NCI-H82 (cell line): ENCODE measurements at places on chromosomes 1 and 21.

DNA sequence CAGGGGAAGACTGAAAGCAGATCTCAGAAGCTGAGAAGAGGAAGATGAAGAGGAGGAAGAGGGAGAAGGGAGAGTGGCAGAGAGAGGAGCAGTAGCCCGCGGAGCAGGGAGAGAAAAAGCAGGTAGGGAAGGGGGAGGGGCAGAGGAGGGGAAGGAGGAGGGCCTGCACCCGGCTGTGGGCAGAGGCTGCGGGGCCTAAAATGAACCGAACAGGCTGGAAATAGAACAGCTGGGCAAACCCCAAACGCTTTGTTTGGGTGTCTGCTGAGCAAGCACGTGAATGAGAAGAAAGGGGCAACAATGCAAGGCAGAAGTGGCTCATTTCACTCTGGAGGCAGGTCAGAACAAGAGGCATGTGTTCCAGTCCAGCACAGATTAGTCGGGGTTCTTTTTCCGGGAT, 33.5 kb downstream of the KCNC4 start:
- peak; percentile 58 for DNase-seq

DNA sequence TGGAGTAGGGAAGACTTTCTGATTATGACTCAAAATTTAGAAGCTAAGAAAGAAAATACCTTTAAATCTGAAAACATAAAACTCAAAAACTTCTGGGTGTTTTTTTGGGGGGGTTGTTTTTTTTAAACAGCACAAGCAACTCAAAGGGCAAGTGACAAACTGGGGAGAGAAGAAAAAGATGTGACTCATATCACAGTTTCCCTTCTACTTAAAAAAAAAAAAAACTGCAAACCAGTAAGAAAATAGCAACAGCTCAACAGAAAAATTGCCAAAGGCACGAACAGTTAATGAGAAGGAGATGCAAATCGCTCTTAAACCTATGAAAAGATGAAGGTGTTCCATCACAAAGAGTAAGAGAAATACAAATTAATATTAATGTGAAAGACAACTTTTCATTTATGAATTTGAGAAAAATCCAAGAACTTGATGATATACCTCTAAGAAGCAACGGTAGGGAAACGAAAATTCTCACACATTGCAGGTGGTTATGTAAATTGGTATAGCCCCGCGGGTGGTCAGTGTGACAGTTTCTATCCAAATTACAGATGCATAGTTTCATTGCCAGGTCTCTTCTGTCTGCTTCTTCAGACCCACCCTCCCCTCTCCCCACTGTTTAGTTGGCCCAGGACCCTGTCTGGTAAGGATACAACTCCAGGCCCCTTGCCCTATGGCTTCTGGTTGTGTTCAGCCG, 9.0 kb downstream of the IFNAR2 start:
- no peak for DNase-seq

DNA sequence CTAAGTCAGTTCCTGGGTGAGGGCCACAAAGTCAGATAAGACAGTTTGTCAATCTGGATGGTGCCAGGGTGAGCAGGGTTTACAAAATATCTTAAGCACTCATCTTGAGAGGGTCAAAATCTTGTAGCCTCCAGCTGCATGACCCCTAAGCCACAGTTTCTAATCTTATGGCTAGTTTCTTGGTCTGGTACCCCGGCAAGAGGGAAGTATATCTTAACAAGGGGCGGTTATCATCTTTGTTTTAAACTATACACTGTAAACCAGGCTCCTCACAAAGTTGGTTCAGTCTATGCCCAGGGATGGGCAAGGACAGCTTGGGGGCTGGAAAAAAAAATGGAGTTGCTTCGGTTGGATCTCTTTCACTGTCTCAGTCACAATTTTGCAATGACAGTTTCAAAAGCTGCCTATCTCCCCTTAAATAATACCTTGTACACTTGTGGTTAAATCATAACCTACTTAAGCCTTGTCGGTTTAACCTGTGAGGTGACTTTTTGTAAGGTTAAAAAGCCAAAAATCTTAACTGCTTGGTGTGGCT, 7.8 kb upstream of the CD46 start:
- no peak for DNase-seq

DNA sequence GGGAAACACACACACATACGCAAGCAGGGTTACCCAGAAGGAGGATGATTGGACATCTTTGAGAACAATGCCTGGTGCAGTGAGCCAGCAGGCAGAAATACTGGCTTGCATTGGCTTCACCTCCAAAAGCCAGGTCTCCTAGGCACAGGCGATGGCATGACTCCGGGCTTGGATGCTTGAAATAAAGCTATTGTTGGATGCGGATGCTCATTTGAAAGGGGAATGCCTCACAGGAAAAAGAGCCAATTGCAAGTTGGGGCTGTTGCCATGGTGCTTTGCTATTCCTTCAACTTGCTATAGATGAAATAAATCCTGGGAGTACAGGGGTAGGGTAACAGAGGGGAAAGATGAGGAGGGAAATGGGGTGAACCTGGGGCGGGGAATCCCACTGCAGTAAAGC, 180.7 kb upstream of the SGIP1 start:
- DNase-seq = no peak

DNA sequence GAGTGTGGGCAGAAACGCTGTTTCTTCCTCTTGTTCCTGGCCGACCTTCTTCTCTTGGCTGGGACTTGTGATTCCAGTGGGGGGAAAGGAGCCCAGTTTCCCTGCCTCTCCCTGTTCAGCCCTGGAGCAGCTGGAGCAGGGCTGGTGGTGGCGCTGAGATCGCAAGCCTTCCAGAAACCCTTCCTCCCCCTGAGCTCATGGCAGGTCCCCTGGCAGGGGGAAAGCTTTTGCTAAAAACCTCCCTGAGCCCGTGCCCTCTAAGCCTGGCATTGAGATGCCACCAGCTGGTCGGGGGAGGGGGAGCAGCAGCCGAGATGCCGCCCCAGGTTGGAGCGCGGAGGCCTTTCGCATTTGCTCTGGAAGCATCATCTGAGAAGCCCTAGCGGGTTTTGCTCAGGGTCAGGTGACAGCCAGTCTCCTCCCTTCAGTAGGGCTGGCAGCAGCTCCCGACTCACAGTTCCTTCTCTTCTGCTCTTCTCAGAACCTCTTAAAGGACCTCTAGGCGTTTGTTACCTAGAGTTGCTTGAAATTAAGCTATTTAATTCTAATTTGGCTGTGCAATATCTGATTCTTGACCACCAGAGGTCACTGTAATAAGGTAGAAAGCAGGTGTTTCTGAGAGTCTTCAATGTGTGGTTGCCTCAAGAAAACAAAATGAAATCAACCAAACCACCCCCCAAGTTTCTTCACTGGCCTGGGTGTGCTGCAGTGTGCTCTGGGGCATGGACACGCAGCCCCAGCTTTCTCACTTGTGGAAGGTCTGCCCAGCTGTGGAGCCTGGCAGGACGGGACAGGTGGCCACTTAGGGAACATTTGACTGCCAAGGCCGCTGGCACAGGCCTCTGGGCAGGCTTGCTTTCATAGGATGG, 257.3 kb downstream of the CAMTA1 start:
- peak; percentile 76 for DNase-seq
